ENCODE measurements at places on chromosomes 3 and 15.

DNA sequence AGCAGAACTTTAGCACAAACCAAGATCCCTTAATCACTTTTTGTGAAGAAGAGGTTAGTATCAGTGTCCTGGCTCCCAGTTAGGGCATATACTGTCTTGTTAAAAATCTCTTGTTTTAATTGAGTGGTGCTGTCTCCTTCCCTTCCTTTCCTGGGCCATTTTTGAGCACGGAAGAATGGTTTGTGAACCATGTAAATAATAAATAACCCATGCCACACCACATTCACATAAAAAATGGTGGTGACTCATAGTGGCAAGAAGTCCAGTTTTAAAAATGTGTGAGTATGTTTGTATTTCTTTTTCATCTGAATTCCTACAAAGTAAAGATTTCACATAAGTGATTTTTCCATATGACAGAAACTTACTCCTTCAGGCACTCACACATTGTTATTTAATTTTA, 59.1 kb upstream of the SPRED1 start:
- DNase-seq: no peak

- DNase-seq: no peak
These were observed 27.2 kb downstream of the PTX3 start for GRCh38 chr3:157463816-157464215.

DNA sequence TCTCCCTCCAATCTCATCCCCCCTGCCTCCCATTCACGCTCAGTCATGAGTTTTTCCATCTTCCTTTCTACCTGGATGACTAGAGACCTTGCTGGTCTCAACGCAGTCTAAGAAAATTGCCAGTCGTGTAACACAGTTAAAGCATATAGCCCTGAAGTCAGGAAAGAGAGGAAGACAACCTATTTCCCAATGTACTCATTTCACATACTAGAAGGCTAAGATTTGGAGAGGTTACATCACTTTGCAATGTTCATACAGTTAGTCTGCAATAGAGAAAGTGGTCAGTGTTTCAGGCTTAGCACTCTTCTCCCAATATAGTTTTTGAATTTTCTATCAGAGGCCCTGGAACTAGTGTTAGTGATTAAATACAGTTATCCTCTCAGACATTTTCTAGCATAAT, 278.6 kb downstream of the EDEM1 start:
- DNase-seq: no peak

GRCh38 chr15:48925714-48926223, 38.0 kb downstream of the SHC4 start:
- DNase-seq: peak; percentile 83

DNA sequence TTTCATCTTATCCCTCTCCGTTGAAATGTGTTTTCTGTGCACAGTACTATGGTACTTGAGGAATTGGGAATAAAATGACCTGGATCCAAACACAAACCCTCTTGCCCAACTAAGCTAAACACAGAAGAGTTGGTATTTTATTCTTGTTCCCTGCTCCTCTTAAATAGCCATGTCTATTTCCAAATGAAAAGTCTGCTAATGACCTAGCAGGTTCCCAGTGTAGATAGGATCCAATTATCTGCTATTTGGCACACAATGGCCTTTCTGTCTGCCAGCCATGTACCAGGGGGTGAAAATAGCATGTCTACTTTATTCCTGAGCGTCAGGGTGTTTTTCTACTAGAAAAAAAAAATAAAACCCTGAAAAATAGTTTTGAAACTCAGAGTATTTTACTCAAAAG, 657.0 kb upstream of the NAALADL2 start:
- no peak for DNase-seq

DNA sequence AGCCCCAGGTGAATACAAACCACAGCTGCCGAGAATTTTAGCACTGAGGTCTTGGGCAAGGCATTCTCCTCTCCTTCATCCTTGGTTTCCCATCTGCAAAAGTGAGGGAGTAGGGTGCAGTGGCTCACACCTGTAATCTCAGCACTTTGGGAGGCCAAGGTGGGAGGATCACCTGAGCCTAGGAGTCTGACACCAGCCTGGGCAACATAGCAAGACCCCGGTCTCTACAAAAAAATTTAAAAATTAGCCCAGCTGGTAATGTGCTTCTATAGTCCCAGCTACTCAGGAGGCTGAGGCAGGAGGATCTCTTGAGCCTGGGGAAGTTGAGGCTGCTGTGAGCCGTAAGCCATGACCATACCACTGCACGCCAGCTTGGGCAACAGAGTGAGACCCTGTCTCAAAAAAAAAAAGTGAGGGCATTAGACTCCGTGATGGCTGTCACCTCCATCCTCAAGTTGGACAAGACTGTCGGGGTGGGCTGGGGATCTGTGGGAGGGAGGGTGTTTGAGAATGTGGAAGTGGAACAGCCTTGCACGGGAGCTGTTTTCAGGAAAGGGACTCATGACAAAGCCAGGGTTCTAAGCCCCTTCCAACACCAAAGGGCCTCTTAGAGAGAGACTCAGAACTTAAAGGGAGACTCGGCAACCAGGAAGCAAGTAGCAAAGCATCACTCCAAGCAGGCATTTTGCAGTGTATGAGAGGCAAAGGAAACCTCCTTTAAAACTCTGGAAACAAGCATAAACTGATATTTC, 46.0 kb upstream of the FURIN start:
- no peak for DNase-seq

GRCh38 chr15:27438403-27439375, 467.7 kb downstream of the GABRG3 start:
- no peak for DNase-seq

GRCh38 chr3:124834723-124835718, 52.1 kb downstream of the ITGB5 start:
- DNase-seq: peak; percentile 72

DNA sequence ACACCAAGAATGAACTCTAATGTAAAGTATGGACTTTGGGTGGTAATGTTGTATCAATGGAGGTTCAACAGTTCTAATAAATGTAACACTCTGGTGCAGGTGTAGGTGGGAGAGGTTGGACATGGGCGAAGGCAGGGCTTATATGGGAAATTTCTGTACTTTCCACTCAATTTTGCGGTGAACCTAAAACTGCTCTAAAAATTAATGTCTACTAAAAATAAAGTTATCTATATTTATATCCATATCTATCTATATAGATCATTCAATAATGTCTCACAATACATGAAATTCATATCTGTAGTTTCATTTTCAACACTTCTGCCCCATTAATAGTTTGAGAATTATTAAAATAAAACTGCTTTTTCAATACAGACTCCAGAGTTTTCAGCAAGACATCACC, 49.3 kb downstream of the CD200R1 start:
- no peak for DNase-seq

GRCh38 chr3:105842943-105843342, 25.9 kb downstream of the CBLB start:
- no peak for DNase-seq

- peak; percentile 77 for DNase-seq
These were observed 551 bp downstream of the DNAJC13 start for GRCh38 chr3:132417695-132418411.
